ENCODE measurements at places on chromosomes 5 and 9. TPM values are rescaled to one million over a fixed set of nuclear protein-coding genes. Genes with fewer than 3 reads are reported as not detected.
A peak's percentile ranks its signal among the peaks of the same experiment; 100 is the strongest.

DNA sequence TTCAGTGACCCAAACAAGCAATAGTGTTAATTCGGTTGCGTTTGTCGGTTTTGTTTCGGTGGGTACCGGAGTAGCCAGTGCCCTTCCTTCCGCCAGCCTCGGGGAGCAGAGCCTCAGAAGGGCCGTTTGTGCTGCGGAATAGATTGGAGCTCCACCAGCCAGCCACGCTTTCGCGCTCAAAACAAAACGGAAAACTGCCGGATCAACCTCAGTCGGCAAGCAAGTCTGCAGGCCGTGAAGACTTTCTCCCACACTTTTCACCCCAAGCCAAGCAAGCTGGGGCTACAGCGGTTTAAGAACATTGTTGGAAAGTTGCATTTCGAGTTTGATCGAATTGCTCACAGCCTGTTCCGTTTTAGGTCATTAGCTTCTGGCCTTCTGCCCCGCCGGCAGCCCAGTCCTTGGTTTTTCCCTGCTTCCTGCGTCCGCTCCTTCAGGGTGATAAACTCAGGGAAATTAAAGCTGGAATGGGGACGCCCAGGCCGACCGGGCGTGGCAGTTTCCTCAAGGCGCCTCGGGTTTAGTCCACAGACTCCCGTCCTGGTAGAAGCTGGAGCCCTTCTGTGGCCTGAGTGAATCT is 803 bp upstream of the CCNO start:
- H3K27ac ChIP-seq, result no peak overlapping the region
- no peak for DNase-seq
- peaks cover 53% of the 10 kb centered on the region for H3K27me3 ChIP-seq
- H3K36me3 ChIP-seq, result no peaks in the 10 kb centered on the region
- peak overlapping the region; percentile 81 for H3K4me3 ChIP-seq
- H3K4me1 ChIP-seq, result peaks cover 18% of the 10 kb centered on the region

Gene IL9
- 3.0 TPM for total RNA-seq

GRCh38 chr5:92505145-92505544 is 1075.9 kb downstream of the NR2F1-AS1 start:
- peaks cover 16% of the 10 kb centered on the region for H3K36me3 ChIP-seq
- H3K4me3 ChIP-seq, result no peak overlapping the region
- no peaks in the 10 kb centered on the region for H3K27me3 ChIP-seq

- peaks cover 43% of the 10 kb centered on the region for H3K27me3 ChIP-seq
- peaks cover 22% of the 10 kb centered on the region for H3K36me3 ChIP-seq
- no peak overlapping the region for H3K27ac ChIP-seq
- no peaks in the 10 kb centered on the region for H3K4me1 ChIP-seq
These were observed 45.2 kb downstream of the PAX5 start for GRCh38 chr9:36988848-36989247.

DNA sequence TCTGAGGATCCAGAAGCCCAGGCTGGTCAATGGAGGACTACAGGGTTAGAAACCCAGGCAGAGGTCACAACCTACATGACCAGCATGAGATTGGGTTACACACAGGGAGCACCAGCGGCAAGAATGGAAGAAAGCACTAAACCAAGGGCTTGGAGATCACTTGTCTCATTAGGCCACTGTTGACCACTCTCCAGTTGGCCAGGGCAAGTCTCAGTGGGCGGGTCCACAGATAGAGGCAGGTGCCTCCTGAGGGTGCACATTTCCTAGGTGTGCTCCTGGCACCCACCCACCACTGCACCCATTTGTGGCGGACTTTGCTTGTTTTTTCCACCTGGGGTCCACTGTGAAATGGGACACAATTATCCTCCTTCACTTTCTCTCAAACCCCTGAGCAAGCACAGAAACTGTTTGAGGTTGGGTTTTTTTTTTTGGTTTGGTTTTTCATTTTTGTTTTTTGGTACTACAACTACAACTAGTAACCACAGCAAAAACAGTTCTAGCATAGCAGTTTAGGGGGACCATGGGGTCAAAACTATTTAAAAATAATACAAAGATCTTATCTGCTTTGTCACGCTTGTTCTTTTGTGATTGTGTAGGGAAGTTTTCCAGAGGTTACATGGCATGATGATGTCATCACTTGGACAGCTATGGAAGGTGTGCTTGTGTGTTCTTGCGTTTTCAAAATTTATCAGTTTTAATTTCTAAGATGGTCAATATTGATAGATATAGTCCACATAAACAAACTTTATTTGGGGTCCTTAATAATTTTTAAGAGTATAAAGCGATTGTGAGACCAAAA is 6.1 kb downstream of the NPR2 start:
- H3K4me3 ChIP-seq, result no peak overlapping the region
- no peaks in the 10 kb centered on the region for H3K27me3 ChIP-seq
- DNase-seq, result no peak
- H3K36me3 ChIP-seq, result no peaks in the 10 kb centered on the region

- H3K36me3 ChIP-seq, result no peaks in the 10 kb centered on the region
- no peak overlapping the region for H3K4me3 ChIP-seq
- H3K27me3 ChIP-seq, result no peaks in the 10 kb centered on the region
These were observed 105.6 kb upstream of the PCA3 start for GRCh38 chr9:76658510-76659231.

Data from natural killer cell treated with Interleukin-12 subunit alpha and Interleukin-12 subunit beta and Interleukin-15 and Interleukin-18, amount 100 ng/mL, for 72 hours (primary cell).